Vagina (tissue), 2 donors: ENCODE measurements at places on chromosomes 6 and 20. TPM values are rescaled to one million over a fixed set of nuclear protein-coding genes. Genes with fewer than 3 reads are reported as not detected.

DNA sequence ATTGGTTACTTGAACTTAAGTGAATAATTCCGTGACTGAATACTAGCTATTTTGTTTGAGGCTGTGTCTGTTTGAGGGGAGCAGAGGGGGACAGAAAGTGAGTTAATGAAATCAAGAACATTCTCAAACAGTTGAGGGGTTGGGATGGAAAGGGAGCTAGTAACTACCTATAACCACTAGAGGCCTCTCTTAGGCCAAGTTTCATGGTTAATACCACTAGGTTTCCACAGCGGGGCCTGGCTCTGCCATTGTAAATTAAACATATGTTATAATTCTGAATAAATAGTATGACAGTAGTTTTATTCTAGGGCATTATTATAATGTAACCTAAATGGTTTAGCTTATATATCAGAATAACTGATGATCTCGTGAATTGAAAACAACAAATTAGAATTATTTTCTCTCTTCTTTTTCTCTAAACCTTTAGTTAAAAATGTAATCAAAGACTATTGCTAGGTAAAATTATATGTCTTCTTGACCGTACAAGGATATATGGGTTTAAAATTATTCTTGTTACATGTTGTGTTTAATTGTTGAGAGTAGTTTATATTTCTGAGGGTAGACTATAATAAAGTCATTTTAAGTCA is 108.1 kb downstream of the BCKDHB start:
- DNase-seq, result no peak

GRCh38 chr6:142927271-142927580 is 17.8 kb downstream of the HIVEP2 start:
- DNase-seq, result no peak

The SLC16A10 gene
- 5.4 TPM for total RNA-seq

The SLC35D3 gene
- not detected for total RNA-seq

DNA sequence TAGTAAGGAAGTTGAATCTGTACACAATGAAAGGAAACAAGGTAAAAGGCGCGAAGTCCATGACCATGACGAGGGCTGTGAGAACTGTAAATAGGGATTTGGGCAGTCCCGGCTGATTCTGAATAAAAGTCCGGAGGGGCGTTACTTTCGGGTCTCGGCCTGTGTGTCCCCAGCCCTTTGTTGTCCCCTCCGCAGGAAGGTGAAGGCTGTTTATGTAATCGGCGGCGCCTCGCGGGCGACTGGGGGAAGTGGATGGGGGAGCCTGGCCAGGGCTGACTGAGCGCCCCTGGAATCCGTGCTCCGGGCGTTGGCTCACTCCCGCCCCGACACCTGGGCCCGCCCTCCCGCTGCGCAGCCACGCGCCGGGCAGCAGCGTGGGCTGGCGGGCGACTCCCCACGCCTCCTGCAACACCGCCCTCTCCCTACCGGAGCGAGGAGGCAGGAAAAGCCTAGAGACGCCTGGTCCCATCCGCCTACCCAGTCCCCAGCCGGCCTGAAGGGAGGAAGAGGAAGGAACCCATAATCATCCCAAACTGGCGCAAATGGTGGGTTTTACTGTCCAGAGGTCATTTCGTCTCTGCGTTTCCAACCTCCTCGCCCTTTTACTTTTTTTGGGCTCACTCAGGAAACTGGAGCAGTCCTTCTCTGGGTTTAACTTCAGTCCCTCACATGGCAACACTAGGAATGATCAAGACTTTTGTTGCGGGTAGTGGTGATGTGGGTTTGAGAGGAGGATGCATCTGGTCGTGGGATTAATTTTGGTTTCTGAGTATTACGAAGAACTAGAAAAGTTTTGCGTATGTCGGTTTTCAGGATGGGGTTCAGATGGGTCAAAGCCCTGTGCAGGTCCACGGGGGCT is 12.1 kb downstream of the TRIM31 start:
- DNase-seq, result no peak

DNA sequence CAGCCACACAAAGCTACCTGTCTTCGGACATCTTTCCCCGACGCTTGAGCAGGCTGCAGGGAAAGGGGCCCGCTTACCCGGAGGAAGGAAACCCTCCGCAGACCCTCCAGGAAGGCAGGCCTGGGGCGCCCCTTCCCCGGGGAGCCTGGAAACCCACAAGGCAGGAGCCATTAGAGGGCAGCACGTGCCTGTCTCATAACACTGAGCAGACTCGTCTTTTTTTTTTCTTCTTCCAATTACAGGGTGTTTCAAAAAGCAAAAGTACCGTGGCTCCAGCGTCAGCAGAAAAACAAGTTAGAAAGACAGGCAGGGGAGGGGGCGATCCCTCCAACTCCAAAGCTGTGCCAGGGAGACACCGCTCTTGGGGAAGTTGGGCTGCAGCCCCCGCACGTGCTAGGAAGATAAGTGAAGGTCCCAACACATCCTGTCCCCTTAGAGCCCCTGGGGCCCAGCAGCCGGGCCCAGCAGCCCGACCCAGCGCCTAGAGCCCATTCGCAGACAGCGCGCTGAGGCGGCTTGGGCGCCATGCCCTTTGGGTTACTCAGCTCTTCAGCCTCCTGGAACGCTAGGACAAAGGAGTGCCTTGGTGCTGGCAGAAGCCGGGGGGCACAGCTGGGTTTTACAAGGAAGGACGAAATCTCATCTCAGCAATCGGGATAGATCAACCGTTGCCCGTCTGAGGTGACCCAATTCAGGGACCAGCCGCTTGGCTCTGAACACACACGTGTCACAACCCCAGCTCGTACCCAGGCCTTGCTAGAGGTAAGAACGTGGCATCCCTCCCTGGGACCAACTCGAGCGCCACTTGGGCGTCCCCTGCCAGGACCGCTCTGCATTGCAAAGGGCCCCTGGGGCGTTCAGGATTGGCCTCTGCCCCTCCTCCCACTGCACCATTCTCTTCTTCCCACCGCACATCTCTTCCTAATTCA is 136.3 kb downstream of the LY86 start:
- no peak for DNase-seq

GRCh38 chr6:143286251-143286795 is 164.2 kb downstream of the ADAT2 start:
- DNase-seq, result no peak

The NXT1 gene
- 40.0 TPM for total RNA-seq
